Activated CD8-positive, alpha-beta T cell treated with anti-CD3 and anti-CD28 coated beads for 36 hours (primary cell): ENCODE measurements at places on chromosomes 1 and 21. TPM values are rescaled to one million over a fixed set of nuclear protein-coding genes. Genes with fewer than 3 reads are reported as not detected.

- DNase-seq: peak; percentile 30
- H3K36me3 ChIP-seq: no peaks in the 10 kb centered on the region
- H3K27me3 ChIP-seq: no peaks in the 10 kb centered on the region
Observed at GRCh38 chr1:192904438-192904895, 95.6 kb downstream of the RGS2 start.

DNA sequence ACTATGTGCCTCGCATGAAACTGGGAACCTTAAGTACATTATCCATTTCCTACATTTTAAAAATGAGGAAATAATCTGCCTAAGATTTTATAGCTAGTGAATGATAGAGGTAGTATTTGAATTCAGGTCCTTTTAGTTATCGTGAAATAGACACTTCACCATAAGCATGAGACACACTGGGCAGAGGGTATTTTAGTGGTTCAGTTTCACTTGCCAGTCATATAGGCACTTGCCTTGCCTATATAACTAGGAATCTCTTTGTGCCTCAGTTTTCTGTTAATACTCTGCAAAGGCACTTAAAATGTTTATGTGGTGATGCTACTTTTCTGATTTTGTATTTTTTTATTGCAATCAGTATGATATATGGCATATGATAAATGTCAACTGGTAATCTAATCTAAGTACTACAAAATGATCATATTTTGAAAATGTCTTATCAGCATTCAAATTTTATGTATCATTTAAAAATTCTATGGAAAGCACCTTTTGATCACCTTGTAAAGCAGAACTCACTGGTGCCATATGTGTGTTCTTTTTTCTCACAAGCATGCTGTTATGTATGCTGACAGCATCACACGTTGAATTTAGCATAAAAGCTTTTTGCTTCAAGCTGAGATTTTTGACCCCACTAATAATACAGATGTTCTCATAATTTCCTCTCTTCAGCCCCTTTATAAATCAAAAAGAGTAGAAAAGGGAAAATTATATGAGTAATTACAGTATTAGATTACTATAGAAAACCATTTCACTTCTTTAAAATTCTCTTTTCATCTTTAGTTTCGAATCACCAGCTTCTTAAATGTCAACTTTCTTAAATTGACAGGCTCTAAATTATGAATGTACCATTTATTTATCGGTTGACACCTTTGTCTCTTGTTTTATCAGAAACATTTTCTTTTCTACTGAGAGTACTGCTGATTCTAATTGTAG, 52.6 kb downstream of the RPS6KC1 start:
- no peak overlapping the region for H3K27ac ChIP-seq
- DNase-seq: no peak
- peaks cover 8% of the 10 kb centered on the region for H3K4me1 ChIP-seq
- H3K27me3 ChIP-seq: no peaks in the 10 kb centered on the region

DNA sequence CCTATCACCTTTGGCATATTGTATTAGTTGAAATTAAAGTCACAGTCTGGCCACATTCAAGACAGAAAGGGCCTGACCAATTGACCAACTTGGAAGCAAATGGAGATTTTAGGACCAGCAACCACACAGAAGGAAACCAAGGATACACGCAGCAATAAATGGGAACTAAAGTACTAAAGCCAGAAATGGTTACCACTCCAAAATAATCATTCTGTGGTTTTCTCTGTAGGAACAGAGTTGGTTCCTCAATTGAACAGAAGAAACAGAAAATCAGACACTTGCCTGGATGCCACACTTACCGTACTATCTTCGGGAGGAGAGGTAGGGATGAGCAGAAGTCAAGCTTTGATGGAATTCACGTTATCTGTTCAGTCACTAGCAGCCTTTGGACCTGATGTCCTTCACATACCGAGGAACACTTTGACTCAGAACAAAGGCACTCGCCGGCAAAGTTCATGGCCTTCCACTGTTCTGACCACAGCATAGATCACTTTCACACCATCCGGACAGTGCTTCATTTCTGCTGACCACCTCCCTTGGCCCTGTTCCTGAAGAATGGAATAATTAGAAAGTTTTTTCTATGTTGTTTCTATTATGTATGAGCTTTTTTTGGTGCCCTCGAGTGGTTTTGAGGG, 96.9 kb downstream of the LPAR3 start:
- H3K4me1 ChIP-seq: no peaks in the 10 kb centered on the region
- H3K27ac ChIP-seq: no peak overlapping the region
- no peak overlapping the region for H3K4me3 ChIP-seq
- H3K36me3 ChIP-seq: no peaks in the 10 kb centered on the region
- DNase-seq: no peak

DNA sequence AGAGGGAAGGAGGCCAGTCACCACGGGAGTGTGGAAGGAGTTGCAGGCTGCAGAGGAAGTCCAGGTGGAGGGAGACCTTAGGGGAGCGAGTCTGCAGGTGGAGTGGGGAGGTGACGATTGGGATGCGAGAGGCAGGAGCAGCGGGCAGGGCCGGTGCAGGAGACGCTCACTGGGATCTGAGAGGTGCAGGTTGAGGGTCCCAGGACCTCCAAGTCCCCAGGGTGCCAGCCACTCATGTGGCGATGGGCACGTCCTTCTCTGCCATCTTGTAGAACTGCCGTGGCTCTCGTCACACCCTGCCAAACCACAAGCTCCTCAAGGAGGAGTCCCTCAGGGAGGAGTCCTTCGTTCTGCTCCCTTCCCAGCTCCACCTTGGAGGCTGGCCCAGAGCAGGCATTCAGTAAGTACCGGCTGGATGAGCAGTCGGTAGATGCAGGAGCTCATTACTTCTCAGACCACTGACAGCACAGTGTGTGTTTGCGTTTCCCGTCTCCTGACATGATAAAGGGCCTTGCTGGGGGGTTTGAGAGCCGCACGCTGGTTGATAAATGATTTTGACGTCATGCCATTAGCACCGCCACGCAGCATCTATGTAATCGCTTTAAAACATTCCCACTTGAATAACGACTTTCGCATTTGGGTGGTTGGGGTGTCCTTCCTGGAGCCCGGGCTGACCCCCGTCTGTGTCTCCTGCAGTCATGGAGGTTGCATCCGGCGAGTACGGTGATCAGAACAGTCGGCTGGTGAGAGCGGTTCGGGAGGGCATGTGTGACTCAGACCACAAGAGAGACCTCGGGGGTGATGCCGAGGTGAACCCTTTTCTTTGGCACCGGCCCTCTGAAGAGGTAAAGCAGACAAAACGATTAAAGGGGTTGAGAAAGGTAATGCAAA, 27.8 kb downstream of the TFF3 start:
- no peak overlapping the region for H3K4me3 ChIP-seq
- H3K36me3 ChIP-seq: peaks cover 4% of the 10 kb centered on the region
- no peak overlapping the region for H3K27ac ChIP-seq
- no peak for DNase-seq
- H3K4me1 ChIP-seq: peaks cover 8% of the 10 kb centered on the region

DNA sequence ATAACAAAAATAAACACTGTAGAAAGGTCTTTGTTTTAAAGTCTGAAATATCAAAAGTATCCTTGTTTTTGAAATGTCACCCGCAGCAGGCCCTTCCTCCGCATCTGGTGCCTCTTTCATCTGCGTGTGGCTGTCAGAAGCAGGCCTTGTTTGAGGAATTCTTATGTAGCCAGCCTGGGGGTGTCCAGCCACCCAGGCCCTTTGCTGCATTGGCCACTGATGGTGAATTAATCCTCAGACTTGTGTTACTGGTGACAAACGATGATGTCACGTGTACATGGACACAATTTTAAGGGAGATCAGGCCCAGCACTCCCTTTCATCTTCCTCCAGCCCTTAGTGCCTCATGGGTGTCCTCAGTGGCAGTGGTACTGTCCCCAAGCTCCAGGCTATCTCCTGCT, 208.0 kb upstream of the GALNT2 start:
- H3K27ac ChIP-seq: no peak overlapping the region
- H3K4me3 ChIP-seq: no peak overlapping the region
- H3K27me3 ChIP-seq: no peaks in the 10 kb centered on the region
- DNase-seq: no peak
- H3K4me1 ChIP-seq: peaks cover 8% of the 10 kb centered on the region

GRCh38 chr1:43731867-43732531, 24.7 kb downstream of the ST3GAL3 start:
- no peak overlapping the region for H3K27ac ChIP-seq
- DNase-seq: no peak
- no peaks in the 10 kb centered on the region for H3K27me3 ChIP-seq
- no peak overlapping the region for H3K4me3 ChIP-seq

GRCh38 chr21:36126208-36126565, 8.7 kb upstream of the CBR3 start:
- no peak overlapping the region for H3K4me3 ChIP-seq
- H3K36me3 ChIP-seq: no peaks in the 10 kb centered on the region
- no peak overlapping the region for H3K27ac ChIP-seq
- no peaks in the 10 kb centered on the region for H3K27me3 ChIP-seq

DNA sequence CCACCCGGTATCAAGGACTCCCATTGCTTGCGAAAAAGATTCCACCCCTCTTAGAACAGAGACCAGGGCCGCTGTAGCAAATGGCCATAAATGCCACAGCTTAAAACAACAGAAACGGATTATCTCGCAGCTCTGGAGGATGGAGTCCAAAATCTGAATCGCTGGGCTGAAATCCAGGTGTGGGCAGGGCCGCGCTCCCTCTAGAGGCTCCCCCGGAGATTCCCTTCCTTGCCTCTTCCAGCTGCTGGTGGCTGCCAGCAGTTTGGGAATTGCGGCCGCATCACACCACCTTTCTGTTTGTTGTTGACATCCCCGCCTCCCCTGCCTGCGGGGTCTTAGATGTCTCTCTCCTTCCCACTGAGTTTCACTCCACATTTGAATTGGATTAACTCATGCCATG, 15.6 kb downstream of the PDE9A start:
- no peaks in the 10 kb centered on the region for H3K36me3 ChIP-seq
- H3K4me3 ChIP-seq: no peak overlapping the region
- no peak overlapping the region for H3K27ac ChIP-seq
- no peaks in the 10 kb centered on the region for H3K27me3 ChIP-seq

GRCh38 chr21:45388011-45388521, 16.9 kb upstream of the COL18A1 start:
- H3K27ac ChIP-seq: no peak overlapping the region
- H3K36me3 ChIP-seq: no peaks in the 10 kb centered on the region
- DNase-seq: no peak
- H3K4me3 ChIP-seq: no peak overlapping the region
- no peaks in the 10 kb centered on the region for H3K4me1 ChIP-seq
- peaks cover 7% of the 10 kb centered on the region for H3K27me3 ChIP-seq

GRCh38 chr1:22500058-22500457, 48.4 kb downstream of the ZBTB40 start:
- H3K27ac ChIP-seq: no peak overlapping the region
- peaks cover 4% of the 10 kb centered on the region for H3K36me3 ChIP-seq
- DNase-seq: no peak
- no peak overlapping the region for H3K4me3 ChIP-seq

DNA sequence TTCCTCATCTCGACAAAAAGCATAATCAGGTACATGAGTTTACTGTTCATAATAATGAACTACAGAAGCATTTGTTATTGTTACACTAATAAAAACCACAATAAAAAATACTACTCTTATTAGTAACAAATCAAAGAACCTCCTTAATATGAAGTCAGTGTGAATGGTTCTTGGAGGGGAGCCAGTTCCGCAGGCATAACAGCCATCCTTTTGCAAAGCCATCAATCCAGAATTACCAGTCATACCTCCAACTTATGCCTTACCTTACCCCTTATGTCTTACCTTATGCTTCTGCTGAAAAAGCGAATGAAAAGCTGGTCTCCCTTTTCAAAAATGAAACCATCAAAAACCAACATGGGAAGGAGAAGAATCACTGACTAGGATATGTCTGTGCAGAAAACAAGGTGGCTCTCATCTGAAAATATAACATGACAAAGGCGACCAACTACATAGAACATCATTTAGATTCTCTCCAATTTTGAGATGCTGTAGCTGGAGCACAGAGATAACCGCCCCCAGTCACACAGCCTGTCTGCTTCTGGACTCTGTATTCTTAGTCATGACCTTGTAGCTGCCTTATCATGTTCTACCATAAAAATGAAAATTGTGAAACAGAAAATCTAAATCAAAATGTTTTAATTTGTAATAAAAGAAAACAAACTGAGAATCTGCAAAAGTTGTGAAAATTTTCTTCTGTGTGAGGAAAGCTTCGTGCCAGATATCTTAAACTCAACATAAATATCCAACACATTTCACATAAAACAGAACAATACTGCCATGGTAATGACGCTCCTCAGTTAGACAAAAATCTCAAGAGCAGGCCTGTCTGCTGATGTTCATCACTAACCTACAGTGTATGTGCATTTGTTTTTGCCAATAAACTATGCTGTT, 438.2 kb downstream of the SMYD3 start:
- no peak overlapping the region for H3K27ac ChIP-seq
- H3K4me3 ChIP-seq: no peak overlapping the region

- H3K27me3 ChIP-seq: no peaks in the 10 kb centered on the region
- no peaks in the 10 kb centered on the region for H3K36me3 ChIP-seq
- DNase-seq: no peak
- H3K4me1 ChIP-seq: no peaks in the 10 kb centered on the region
Observed at GRCh38 chr1:80639777-80640533, 1160.8 kb upstream of the ADGRL2 start.

- peaks cover 5% of the 10 kb centered on the region for H3K36me3 ChIP-seq
- H3K27ac ChIP-seq: peak overlapping the region; percentile 95
- peak; percentile 98 for DNase-seq
- H3K27me3 ChIP-seq: no peaks in the 10 kb centered on the region
Observed at GRCh38 chr1:2290595-2291510, 62.7 kb downstream of the SKI start.

DNA sequence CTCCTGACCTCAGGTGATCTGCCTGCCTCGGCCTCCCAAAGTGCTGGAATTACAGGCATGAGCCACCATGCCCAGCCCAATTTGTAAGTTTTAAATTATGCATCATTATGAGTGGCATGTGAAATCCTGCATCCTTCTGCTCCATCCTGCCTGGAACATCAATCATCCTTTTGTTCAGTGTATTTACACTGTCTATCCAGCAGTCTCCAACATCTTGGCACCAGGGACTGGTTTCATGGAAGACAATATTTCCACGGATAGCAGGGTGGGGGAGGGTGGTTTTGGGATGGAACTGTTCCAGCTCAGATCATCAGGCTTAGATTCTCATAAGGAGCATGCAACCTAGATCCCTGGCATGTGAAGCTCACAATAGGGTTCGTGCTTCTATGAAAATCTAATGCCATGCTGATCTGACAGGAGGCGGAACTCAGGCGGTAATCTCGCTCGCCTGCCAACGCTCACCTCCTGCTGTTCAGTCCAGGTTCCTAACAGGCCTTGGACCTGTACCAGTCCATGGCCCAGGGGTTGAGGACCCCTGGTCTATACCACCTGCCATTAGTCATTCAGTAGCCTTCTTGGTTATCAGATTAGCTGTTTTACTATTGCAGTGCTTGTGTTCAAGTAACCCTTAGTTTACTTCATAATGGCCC, 22.2 kb upstream of the TCEA3 start:
- H3K36me3 ChIP-seq: no peaks in the 10 kb centered on the region
- no peaks in the 10 kb centered on the region for H3K27me3 ChIP-seq
- no peak overlapping the region for H3K4me3 ChIP-seq
- peaks cover 3% of the 10 kb centered on the region for H3K4me1 ChIP-seq

- no peaks in the 10 kb centered on the region for H3K27me3 ChIP-seq
- DNase-seq: peak; percentile 53
- H3K4me3 ChIP-seq: peak overlapping the region; percentile 1
- peaks cover 61% of the 10 kb centered on the region for H3K4me1 ChIP-seq
- H3K36me3 ChIP-seq: peaks cover 3% of the 10 kb centered on the region
Observed at GRCh38 chr1:101128211-101128727, 102.7 kb upstream of the DPH5 start.

CCDC17 gene
- 1.7 TPM for total RNA-seq

C1QTNF12 gene
- total RNA-seq: 2.6 TPM

CD247 gene
- 229 TPM for total RNA-seq

OPRD1 gene
- total RNA-seq: not detected

FABP3 gene
- total RNA-seq: 0.65 TPM

LMNA gene
- 56.6 TPM for total RNA-seq

ALPL gene
- total RNA-seq: not detected

KCNJ10 gene
- total RNA-seq: 0.29 TPM

RXFP4 gene
- not detected for total RNA-seq

SLAMF1 gene
- 67.8 TPM for total RNA-seq

APOBEC4 gene
- not detected for total RNA-seq

CYB5RL gene
- 11.4 TPM for total RNA-seq

OR6N1 gene
- not detected for total RNA-seq
